ENCODE measurements at places on chromosomes 7 and 10.

GRCh38 chr7:128167791-128168666 lies 73.0 kb upstream of the LEP start:
- DNase-seq, result no peak

GRCh38 chr10:101778781-101779543 lies 3.0 kb upstream of the FGF8 start:
- DNase-seq, result no peak

GRCh38 chr7:106870983-106871410 lies 5.9 kb downstream of the PIK3CG start:
- no peak for DNase-seq

DNA sequence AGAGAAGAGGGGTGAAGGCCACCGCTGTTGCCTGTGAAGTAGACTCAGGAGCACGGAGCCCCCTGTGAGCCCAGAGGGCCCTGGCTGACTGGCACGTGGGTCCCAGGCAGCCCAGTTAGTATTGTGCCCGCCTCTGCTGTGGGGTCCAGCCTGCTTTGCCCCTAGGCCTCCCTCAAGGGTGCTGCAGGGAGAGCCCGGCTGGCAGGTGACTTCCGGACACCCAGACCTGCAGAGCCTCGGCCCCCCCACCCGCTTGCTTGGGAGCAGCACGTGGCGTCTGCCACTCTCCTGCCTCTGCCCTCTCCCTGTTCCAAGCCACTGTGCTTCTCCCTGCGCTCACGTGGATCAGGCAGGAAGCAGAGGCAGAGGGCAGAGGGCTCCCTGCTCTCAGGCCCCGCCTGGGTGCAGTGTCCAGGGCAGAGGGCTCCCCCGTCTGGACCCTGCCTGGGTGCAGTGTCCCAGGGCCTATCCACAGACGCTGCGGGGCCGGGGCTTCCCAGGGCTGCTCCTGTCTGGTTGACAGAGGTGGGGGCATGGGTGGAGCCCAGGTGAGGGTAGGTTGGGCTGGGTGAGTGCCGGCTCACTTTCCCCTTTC lies 88.4 kb downstream of the DNAJB6 start:
- DNase-seq, result no peak

DNA sequence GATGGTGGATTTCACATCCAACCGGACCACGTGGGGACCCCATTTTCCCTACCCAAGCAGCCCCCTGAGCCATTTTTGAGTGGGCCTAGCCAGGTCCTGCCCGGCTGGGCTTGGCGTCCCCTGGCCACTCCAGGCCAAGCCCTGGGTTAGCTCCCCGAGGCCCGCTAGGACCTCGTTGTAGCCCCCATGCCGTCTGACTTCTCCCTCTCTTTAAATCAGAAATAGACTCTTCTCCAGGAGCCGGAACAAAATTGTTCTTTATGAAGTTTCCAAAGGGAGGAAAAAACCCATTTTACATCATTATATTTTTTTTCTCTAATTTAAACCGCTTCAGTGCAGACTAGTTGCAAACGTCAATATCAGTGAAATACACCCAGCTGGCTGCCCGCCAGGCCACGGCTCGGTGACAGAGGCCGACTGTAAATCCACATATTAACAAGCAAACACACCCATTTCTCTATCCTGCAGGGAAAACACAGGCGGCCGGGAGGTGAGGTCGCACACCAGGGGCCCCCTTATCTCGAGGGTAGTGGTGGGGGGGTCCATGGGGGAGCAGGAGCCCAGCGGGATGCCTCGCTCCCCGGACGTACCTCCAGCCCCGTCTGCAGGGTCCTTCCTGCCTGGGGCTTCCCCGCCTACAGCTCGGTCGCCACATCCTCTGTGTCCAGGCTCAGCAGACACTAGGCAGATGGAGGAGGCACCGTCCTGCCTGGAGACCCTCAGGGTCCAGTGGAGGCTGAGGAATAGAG lies 72.7 kb downstream of the ELFN1 start:
- no peak for DNase-seq

DNA sequence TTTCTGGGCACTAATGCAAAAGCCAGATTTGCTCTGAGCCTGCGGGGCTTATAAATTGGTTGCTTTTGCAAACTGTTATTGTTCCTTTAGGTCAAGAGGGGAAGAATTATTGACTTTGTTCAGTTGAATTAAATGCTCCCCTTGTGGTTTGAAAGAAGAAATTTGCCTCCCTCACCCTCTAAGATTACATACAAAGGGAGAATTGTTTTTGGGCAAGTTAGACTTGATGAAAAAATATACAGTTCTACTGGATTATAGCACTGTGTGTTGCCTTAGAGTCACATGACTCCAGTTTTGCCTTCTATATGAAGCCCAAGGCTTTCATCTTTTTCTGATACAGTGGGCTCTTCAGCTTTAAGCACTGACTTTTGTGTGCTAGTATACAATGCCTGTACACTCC lies 1265.8 kb upstream of the LRRTM3 start:
- no peak for DNase-seq

GRCh38 chr10:76185471-76186301 lies 754.3 kb downstream of the LRMDA start:
- no peak for DNase-seq

- DNase-seq, result no peak
Measured at GRCh38 chr10:72610466-72610865, 15.4 kb downstream of the MICU1 start.

GRCh38 chr10:118926072-118926417 lies 103.5 kb upstream of the NANOS1 start:
- no peak for DNase-seq

DNA sequence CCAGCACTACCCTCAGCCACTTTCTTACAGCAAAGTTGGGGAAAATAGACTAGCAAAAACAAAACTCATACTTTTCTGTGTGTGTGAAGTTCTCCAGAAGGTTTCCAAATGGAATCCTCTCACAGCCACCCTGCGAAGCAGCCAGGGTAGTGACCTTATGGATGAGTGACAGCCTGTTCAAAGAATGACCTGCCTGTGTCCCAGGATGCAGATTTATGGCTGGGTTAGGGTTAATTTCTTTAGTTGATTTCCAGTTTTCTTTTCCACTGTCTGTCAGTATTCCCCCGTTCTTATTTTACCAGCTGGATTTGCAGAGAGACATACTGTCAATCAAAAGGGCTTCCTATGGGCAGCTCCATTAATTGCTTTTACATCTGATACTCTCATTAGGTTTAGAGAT lies 2.4 kb upstream of the SEMA4G start:
- DNase-seq, result no peak
